ENCODE measurements at places on chromosomes 1 and 21. TPM values are rescaled to one million over a fixed set of nuclear protein-coding genes. Genes with fewer than 3 reads are reported as not detected.

DNA sequence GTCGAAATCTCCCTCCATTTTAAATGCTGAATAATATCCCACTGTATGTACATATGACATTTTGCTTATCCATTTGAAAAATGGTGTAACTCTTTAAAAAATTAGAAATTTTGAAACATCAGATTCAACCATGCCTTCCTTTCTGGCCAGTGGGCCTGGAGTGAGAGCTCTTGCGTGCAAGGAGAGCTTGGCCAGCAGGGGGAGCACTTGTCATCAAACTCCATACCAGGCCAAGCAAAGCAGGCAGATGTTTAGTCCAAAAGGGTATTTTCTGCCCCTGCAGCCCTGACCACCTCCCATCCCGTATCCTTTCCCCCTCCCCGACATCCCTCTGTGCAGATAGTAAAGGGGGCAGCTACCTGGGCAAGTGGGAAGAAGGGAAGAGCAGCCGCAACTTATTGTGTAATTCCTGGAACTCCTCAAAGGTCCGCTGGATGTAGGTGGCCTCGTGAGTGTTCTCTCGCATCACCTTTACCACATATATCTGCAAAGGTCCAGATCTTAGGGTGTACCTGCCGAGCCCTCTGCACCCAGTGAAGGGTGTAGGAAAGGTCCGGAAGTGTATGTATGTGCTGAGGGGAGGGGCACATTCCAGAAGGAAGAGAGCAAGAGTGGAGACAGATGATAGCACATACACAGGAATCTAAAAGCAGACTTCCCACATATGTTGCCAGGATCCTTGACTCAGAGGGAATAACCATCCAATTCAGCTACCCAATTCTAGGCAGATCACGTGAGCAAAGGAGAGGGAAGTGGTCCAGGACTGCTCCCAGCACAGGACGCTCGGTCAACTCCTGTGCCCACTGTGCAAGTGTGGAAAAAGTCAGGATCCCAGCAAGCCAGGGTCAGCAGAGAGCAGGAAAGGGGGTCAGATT is 19.9 kb upstream of the PPP1R15B start:
- no peak overlapping the region for H3K4me3 ChIP-seq
- H3K27ac ChIP-seq, result no peak overlapping the region
- H3K4me1 ChIP-seq, result no peaks in the 10 kb centered on the region
- H3K36me3 ChIP-seq, result peaks cover 3% of the 10 kb centered on the region
- peak; percentile 90 for DNase-seq

DNA sequence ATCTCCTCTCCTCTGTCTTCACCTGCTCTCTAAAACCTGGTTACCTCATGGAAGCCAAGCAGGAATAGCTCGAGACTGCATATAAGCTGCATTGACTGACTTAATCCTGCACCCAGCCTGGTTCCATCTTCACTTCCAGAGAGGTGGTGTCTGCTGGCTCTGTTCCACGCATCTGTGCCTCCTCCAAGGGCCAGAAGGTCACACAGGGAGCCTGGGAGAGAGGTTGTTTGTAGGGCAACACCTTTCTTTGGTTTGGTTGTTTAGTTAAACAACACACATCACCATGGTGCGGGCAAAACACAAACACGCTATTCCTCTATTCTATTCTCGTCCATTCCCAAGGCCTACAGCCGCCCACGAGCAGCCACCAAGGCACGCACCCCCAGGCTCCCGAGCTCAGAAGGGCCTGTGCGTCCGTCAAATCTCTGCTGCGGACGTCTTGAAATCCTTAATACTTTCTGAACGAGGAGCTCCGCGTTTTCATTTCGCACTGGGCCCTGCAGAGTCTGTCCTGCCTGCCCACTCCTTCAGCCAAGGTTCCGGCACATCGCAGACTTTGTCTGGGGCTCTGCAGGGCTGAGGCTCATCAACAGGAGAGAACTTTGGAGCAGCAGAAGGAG is 116.2 kb downstream of the RIPK4 start:
- no peaks in the 10 kb centered on the region for H3K4me1 ChIP-seq
- H3K27me3 ChIP-seq, result no peaks in the 10 kb centered on the region
- no peaks in the 10 kb centered on the region for H3K36me3 ChIP-seq
- no peak overlapping the region for H3K4me3 ChIP-seq

DNA sequence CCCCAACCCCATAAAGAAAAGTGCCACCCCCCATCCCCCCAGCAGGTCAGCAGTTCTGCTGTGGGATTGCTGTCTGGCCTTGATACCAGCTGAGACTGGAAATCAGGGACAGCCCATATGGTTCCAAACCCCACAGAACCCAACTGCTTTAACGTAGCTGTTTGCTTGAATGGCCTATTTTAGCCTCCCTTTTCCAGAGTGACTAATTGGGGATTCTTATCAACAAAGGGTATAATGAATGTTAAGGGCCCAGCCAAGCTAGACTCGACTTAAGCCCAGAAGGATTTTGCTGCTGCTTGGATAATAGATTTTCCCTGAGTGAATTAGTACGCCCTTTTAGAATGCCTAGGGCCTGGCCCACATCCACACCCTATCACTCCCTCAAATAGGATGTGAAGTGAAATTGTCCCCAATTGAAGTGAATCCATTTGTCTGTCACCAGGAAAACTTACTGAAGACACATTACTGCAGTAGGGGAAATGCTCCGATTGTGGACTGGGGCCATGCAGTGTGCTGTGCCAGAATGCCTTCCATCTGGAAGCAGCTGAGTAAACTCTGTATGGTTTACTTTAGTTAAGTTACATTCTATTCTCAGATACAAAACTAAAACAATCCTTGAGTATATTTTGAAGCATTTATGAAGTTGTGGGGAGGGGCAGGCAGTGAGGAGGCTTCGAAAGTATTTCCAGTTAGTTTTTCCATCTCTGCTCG is 156.9 kb downstream of the DHRS3 start:
- DNase-seq, result no peak
- no peak overlapping the region for H3K4me3 ChIP-seq
- 0 out of 2 replicates have a peak, but pooled peaks cover 5% of the 10 kb centered on the region for H3K36me3 ChIP-seq
- no peaks in the 10 kb centered on the region for H3K4me1 ChIP-seq
- H3K27me3 ChIP-seq, result no peaks in the 10 kb centered on the region

DNA sequence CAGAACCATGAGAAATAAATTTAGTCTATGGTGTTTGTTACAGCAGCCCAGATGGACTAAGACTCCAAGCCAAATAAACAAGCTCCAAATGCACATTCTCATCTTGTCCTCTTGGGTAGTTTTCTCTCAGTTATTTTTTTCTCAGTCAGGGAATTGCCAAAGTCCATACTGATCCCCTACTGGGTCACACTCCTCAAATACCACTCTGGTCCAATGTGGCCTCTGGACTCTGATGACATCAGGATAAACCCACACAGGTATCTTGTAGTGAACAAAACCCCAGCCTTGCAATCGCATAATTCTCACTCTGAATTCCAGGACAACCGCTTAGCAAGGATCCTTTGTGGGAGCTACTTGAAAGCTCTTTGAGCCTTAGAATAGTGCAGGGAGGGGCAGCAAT is 248.4 kb upstream of the JUN start:
- H3K4me3 ChIP-seq, result no peak overlapping the region
- H3K27ac ChIP-seq, result no peak overlapping the region
- DNase-seq, result no peak
- H3K36me3 ChIP-seq, result no peaks in the 10 kb centered on the region
- no peaks in the 10 kb centered on the region for H3K27me3 ChIP-seq

GRCh38 chr1:200437556-200438203 is 27.8 kb upstream of the ZNF281 start:
- H3K4me1 ChIP-seq, result peaks cover 8% of the 10 kb centered on the region
- no peaks in the 10 kb centered on the region for H3K27me3 ChIP-seq
- DNase-seq, result no peak
- peak overlapping the region; percentile 67 for H3K27ac ChIP-seq
- H3K36me3 ChIP-seq, result 0 out of 2 replicates have a peak, but pooled peaks cover 9% of the 10 kb centered on the region

- H3K36me3 ChIP-seq, result no peaks in the 10 kb centered on the region
- H3K4me3 ChIP-seq, result no peak overlapping the region
- H3K27ac ChIP-seq, result no peak overlapping the region
- no peaks in the 10 kb centered on the region for H3K4me1 ChIP-seq
Measured at GRCh38 chr1:221139991-221140390, 260.7 kb downstream of the HLX start.

The IL23R gene
- not detected for total RNA-seq

The PIK3C2B gene
- 17.4 TPM for total RNA-seq
